ENCODE measurements at places on chromosomes 7 and 10.

DNA sequence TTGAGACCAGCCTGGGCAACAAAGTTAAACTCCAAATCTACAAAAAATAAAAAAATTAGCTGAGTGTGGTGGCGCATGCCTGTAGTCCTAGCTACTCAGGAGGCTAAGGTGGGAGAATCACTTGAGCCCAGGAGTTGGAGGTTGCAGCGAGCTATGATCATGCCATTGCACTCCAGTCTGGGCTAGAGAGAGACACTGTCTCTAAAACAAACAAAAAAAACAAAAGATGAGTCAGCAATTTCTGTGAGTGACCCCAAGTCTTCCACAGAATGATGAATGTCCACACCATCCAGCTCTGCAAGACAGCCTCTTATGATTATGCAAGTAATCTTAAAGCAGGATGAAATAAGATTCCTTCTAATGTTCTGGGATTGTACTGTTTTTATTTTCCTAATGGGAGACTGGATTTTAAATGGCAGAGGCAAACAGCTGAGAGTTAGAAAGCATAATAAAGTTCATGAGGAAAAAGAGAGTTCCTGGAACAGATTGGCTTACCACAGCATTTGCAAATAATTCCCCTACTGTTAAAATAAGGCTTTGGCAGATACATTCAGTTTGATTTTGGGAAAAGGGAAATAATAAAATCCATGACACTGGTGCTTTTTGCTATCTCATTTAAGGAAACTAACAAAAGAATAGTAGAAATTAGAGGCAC is 18.9 kb upstream of the PRKAR2B start:
- DNase-seq, result no peak

DNA sequence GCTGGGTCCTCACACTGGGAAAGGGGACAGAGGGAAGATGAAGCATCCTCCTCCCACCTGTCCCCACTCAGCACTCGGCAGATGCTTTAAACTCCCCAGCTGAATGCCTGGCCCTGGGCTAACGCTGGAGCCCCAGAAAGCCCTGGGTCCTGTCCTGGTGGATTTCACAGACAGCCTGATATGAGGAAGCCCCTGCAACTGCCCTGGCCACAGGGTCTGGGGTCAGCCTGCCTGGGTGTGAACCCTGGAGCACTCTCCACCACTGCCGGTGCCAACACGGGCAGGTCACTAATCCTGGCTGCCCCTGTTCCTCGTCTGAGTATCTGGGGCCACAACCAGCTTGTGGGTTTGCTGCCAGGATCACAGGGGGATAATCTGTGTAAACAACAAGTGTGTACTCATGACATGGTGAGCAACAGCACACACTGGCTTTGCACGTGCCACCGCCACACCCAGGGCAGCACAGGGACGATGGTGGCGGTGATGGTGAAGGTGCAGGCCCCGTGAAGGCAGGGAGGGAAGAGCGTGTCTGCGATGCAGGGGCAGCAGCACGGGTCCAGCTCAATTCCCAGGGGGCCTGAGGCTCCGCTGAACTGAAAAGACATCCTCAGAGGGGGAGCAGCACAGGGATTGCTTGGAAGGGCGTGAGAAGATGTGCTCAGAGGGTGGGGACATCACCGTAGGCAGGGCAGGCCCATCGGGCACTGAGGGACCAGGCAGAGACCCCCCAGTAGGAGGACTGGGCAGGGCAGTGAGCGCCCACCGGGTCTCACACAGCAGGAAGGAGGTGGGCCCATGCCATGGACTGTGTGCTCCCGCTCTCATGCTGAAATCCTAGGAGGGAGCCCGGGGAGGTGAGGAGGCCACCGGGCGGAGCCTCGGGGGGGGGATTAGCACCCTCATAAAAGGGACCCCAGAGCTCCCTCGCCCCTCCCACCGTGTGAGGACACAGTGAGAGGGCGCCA is 238.7 kb downstream of the MAD1L1 start:
- DNase-seq, result no peak

GRCh38 chr7:150992833-150993302 is 2.1 kb downstream of the NOS3 start:
- peak; percentile 83 for DNase-seq

DNA sequence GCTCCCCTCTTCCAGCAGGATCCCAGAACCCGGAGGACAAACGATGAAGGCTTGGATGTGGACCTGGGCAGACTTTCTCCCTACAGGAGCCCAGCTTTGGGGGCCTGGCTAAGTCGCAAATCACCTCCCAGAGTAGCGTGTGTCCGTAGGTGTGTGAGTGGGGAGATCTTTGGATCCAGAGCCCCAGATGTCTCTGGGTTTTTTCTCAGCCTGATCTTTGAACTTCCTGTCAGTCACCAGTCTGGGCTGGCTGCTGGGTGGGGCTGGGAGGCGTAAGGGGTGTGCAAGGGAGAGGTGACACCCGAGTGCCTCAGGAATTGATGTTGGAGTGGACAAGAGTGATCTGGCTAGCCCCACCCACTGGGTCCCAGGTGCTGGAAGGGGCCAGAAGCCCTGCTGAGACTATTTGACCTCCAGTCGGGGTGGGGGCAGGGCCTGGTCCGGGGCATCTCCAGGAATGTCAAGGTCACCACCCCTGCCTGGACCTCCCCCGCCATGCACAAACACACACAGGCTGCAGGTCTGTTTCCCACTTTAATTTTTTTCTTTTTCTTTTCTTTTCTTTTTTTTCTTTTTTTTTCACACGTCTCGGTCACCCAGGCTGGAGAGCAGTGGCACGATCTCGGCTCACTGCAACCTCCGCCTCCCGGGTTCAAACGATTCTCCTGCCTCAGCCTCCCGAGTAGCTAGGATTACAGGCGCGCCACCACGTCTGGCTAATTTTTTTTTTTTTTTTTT is at the start of gene MOGAT3:
Gene MOGAT3 (minus strand): TSS at position 175 of the 738 bp plus-strand sequence. CDS start 182 bp downstream, outside the sequence.
- DNase-seq, result no peak

DNA sequence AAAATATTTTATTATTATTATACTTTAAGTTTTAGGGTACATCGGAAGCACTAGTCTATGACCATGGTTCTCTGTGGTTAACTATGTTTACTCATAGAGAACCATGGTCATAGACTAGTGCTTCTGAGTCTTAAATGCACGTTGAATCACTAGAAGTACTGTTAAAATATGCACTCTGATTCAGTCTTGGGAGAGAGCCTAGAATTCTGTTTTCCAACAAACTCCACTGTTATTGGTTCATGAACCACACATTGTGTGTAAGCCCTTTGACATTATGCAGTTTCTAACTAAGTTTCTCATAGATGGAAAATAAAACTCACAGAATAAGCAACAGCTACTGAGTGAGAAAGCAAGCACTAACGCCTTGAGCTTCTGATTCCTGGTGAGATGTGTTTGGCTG is 1120.6 kb downstream of the SORCS1 start:
- no peak for DNase-seq

- no peak for DNase-seq
Observed at GRCh38 chr7:110534241-110534931, 556.5 kb upstream of the LRRN3 start.

GRCh38 chr7:150688630-150689029 is 3.1 kb downstream of the GIMAP2 start:
- no peak for DNase-seq

GRCh38 chr7:70571403-70571934 is 560.5 kb upstream of the GALNT17 start:
- no peak for DNase-seq

GRCh38 chr10:132030898-132031463 is 34.8 kb upstream of the JAKMIP3 start:
- DNase-seq, result no peak

DNA sequence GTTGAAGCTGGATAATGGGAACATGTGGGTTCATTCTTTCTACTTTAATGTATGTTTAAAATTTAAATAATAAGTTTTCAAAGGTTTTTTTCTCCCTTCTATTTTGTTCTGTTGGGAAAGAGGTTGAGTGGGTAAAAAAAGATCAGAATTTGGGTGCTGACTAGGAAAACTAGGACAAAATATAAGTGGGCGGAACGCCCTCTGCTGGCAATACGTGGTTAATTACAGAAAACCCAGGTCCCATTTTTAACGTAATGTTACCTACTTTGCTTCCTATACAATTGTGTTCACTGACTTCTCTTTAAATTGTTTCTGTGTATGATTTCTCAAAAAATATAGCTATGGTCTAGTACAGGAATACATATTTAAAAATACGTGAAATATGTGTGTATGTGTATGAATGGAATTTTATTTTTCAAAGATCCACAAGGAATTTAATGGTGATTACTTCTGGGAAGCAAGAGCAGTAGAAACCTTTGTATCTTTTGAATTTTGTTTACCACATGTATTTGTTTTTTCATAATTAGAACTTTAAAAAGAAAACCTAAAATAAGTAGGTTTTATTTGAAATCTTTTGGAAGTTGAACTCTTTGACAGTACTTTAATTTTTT is 8.7 kb downstream of the ECD start:
- peak; percentile 54 for DNase-seq

DNA sequence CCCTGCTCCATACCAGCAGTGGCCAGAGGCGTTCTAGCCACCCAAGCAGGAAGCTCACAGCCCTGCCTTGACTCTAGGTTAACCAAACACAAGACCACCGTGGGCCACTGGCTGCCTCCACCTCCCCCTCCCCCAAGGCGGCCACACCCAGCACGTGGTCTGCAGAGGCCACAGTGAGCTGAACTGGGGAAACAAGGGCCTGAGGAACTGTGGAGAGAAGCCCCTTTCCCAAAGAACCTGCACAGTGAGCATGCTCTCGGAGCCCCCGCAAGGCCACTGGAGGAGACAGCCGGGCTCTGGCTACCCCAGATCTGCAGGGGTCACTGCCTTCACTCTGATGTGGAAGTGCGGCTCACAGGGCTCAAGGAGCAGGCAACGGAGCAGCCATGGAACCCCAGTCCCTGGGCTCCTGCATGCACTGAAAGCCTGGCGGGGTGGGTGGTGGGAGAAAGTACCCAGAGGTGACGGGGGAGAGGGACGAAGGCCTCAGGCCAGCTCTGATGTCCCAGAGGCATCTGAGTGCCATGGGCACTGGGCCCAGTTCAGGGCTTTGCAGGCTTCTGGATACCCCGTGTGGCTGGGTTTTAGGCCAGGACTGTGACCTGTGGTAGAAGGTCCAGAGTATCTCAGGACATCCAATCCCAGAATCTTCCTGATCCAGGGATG is 189.2 kb downstream of the EBF3 start:
- DNase-seq, result no peak
